T1000 (cell line): ENCODE measurements at places on chromosomes 6 and 20.

- no peak for DNase-seq
Observed at GRCh38 chr6:170106906-170107525, 183.9 kb downstream of the DLL1 start.

GRCh38 chr6:142294679-142295078, 7.1 kb upstream of the ADGRG6 start:
- no peak for DNase-seq

DNA sequence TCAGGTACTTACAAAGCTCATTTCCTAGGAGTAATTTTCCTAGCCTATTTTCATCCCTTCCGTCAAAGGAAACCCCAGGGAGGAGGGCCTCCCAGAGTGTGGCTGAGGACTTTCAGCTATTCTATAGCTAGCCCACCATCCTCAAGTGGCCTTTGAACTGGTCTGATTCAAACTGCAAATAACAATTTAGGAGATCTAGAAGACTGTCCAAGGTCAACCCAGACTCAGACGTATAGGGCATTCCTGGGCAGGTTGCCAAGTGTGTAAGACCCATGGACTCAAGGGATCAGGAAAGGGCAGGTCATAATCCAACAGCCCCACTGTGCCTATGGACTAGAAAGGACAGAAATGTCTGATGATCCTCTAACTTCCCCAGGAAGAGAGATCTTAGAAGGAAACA, 2.1 kb upstream of the RRAGD start:
- no peak for DNase-seq

GRCh38 chr20:38604873-38605303, 3.3 kb downstream of the ARHGAP40 start:
- no peak for DNase-seq

- no peak for DNase-seq
Observed at GRCh38 chr20:62054451-62054953, 11.2 kb downstream of the TAF4 start.

- DNase-seq: no peak
Observed at GRCh38 chr6:90107771-90108282, 188.8 kb downstream of the BACH2 start.

- DNase-seq: no peak
Observed at GRCh38 chr6:71420095-71420692, 131.6 kb downstream of the OGFRL1 start.

DNA sequence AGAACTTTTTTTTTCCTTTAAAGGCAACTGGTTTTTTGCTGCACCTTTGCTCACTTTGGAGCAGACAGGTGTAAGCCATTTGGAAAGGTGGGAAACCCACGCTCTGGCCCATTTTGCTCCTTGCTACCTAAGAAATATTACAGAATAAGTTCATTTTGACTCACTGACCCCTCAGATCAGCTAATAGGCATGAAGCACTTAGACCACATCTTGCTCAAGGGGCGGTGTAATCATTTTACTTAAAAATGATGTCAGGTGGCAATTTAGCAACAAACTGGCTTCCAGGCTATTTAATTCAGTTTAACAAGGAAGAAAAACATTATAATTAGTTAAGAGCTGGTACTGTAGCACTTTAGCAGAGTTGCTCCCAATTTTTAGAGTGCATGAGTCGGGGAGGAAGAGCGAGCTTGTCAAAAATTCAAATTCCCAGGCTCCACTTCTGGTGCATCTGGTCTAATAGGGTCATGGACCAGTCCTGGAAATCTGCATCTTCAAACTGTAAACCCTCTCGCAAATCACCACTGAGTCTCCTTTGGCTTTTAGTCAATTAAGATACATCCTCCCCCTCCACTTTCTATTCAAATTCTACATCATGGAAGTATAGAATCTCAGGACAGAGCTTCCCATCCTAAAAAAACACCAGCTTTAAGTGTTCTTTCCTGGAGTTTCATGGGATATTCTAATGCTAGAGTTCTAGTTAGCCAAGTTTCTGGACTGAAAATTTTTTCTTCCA, 38.2 kb downstream of the JAG1 start:
- no peak for DNase-seq

- DNase-seq: no peak
Observed at GRCh38 chr6:32759669-32760068, 3.7 kb downstream of the HLA-DQB2 start.

DNA sequence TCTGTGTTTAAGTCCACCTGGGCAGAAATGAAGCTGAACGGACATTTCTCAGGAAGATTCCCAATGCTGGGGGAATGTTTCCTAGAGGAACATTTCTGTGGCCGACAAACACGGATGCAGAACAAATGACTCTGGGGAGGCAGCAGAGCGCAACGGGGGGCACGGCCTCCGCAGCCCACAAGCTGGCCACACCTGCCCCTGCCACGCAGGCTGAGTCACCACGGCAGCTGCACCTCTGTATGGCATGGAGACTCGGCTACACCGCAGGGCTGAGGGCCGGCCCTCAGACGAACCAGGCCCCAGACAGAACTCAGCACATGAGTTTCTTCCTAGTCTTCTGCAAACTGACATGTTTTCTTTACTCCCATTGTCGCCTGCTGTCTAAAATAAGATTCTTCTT, 10.0 kb upstream of the PRR18 start:
- DNase-seq: no peak

GRCh38 chr20:19967445-19967844, 49.7 kb upstream of the NAA20 start:
- no peak for DNase-seq

DNA sequence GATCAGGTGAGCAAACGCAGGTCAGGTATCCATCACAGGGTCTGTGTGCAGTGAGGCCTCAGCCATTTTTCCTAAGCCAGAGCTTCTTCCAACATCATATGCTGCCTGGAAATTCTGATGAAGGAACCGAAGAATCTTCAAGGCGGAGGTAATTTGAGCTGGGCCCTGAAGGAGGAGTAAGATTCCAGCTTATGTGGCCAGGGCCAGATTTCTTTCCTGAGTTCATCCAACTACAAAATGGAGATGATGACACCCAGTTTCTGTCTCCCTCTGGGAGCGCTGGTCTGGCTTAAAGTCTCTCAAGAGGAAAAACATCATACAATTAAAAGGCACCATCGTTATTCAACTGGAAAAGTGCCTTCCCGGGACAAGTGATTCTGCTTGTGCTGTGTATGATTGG, 6.9 kb upstream of the MANBAL start:
- no peak for DNase-seq

DNA sequence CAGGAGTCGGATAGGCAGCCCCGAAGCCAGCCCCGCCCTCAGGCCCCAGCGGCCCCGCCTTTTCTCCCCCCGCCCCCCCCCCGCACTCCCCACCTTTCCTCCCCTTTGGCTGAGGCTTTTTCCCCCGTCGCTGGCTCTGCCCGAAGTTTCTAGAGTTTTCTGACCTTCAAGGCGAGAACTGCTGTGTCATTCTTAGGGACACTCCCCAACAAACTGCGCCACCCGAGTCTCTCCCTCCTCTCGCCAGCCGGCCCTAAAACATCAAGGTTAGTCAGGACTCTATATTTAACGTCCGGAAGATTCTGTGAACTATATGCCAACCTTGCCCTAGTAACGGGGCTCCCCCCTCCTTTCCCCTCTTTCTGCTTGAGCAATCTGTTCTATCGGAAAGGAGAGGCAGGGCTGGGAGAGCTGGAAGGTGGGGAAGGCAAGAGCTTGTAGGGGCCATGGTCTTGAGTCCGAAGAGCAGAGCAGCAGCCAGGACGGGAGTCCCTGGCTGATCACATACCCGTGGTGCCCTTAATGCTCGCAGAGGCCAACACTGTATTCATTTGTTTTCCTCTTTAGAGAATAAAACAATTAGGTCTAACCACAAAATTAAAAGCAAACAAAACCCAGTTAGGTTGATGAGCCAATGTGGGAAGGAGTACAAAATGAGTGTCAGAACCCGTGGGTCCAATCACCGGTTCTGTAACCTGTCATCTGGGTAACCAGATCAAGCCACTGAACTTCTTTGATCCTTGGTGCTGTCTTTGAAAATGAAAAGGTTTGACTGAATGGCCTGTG, 5.3 kb upstream of the HSPA1B start:
- peak; percentile 58 for DNase-seq

DNA sequence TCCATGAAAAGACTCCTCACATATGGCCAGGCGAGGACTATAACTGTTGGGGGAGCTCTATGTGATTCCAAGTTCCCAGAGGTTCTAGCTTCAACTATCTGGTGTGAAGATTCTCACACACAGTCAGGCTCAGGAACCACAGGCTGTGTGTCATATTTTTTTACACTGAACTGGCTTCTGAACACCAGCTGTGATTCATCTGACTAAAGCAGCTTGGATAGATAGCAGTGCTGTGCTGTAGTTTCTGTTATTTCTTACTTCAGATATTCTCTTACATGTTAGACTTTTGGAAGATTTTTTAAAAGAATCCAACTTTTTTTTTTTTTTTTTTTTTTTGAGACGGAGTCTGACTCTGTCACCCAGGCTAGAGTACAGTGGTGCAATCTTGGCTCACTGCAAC, 140.7 kb upstream of the MCHR2 start:
- no peak for DNase-seq
